ENCODE measurements at places on chromosomes 6 and 20. TPM values are rescaled to one million over a fixed set of nuclear protein-coding genes. Genes with fewer than 3 reads are reported as not detected.

The FAXC gene
- total RNA-seq, result 1.6 TPM

The C6orf118 gene
- not detected for total RNA-seq

The NKX2-2 gene
- total RNA-seq, result not detected

The C6orf132 gene
- 216 TPM for total RNA-seq

The DDX43 gene
- 0.56 TPM for total RNA-seq

The ULBP2 gene
- total RNA-seq, result 5.2 TPM

The WFDC10B gene
- not detected for total RNA-seq

The SPEF1 gene
- total RNA-seq, result not detected
